Forelimb muscle (tissue), 1 donor: ENCODE measurements at places on chromosomes 13 and 19. TPM values are rescaled to one million over a fixed set of nuclear protein-coding genes. Genes with fewer than 3 reads are reported as not detected.

LAIR1 gene
- 6.6 TPM for polyA plus RNA-seq

SCEL gene
- not detected for polyA plus RNA-seq

- DNase-seq: no peak
Observed at GRCh38 chr13:112836940-112837339, 132.1 kb upstream of the MCF2L start.

- peak; percentile 8 for DNase-seq
Observed at GRCh38 chr13:36630181-36630803, 43.5 kb upstream of the SERTM1 start.

GRCh38 chr19:30036154-30037129, 94.4 kb downstream of the URI1 start:
- no peak for DNase-seq

- DNase-seq: no peak
Observed at GRCh38 chr13:76723551-76724232, 162.5 kb downstream of the KCTD12 start.

GRCh38 chr19:30206187-30206586, 166.0 kb upstream of the ZNF536 start:
- DNase-seq: no peak

- peak; percentile 8 for DNase-seq
Observed at GRCh38 chr13:27170516-27171243, 931 bp downstream of the USP12 start.

NKPD1 gene
- polyA plus RNA-seq: 0.34 TPM

DNA sequence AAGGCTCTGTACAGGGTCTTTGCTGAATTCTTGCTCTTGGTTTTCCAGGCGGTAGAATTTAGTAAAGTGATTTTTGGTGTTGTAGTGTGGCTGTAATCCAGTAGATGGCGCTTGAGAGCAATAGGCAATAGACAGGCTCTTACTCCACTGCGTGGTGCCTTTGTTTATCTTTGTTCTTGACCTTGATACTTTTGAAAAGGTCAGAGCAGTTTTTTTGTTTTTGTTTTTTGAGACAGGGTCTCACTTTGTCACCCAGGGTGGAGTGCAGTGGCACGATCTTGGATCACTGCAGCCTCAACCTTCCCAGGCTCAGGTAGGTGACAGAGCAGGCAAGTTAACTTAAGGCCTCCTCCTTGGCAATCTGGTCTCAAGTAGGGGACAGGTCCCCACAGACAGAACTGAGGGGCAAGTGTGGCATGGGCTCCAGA, 12.2 kb upstream of the LILRA5 start:
- DNase-seq: no peak

GRCh38 chr13:51058461-51059167, 52.5 kb downstream of the C13orf42 start:
- DNase-seq: no peak

- DNase-seq: no peak
Observed at GRCh38 chr13:113327391-113327765, 30.3 kb downstream of the LAMP1 start.

GRCh38 chr13:66410314-66410713, 819.8 kb downstream of the PCDH9 start:
- no peak for DNase-seq

CKM gene
- 3,869 TPM for polyA plus RNA-seq

DNA sequence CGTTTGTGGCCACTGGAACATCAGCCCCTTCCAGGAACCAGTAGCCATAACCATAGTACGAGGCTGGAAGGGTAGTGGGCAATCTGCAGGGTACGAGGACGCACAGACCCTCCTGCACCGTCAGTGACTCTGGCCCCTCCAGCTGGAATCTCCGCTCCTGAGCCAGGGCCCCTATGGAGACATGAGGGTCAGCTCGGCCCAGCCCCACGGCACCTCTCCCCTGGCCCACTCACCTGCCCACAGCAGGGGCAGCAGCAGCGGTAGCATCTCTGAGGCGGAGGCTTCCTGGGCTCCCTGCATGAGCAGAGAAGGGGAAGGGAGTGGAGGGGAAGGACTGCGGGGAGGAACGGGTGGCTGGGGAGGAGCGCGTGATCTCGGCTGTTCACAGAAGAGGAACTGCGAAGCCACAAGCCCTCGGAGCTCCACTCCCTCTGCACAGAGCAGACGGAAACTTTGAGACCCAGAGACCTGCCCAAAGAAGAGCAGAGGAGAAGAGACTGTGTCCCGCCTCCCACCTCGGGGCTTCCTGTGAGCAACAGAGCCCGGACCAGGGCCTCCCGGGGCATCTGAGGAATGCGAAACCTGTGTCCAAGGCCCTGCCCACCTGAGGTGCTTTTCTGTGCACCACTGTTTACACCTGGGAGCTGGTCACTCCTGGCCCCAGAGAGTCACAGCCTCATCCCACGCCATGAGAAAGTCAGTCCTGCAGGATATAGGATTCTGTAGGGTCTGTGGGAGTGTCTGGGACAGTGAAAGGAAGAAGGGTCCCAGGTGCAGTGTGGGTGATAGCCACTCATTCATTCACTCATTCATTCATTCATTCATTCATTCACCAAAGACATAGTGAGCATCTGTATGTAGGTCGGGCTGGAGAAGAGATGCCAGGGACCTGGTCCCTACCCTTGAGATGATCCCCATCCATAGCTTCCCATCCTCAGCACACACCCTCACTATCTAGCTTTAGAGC, at the start of gene SIGLEC6:
Gene SIGLEC6 (minus strand): TSS at position 322 of the 967 bp plus-strand sequence. CDS start 22 bp downstream, at position 300.
- DNase-seq: no peak

DNA sequence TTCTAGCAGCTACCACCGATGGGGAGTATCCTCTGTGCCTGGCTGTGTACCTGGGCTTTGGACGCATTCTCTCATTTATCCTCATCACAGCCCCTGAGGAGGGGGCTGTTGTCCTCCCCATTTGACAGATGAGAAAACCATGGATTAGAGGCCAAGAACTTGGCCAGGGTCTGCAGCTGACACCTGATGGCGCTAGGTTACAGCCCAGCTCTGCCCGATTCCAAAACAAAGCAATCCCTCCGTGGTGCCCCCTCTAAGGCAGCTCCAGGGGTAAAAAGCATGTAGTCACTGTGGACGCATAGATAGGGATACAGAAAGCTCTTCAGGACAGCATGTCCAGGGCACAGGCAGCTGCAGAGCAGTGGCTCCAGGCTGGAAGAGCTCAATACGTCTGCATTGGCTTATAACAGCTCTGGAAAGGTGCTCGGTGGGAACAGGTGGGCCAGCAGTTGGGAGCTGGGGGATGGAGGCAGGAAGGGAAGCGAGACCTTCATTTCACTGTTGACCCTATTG, 35.4 kb upstream of the UQCRFS1 start:
- DNase-seq: no peak

RFPL4A gene
- polyA plus RNA-seq: 2.0 TPM
